ENCODE measurements at places on chromosomes 16 and 17.

DNA sequence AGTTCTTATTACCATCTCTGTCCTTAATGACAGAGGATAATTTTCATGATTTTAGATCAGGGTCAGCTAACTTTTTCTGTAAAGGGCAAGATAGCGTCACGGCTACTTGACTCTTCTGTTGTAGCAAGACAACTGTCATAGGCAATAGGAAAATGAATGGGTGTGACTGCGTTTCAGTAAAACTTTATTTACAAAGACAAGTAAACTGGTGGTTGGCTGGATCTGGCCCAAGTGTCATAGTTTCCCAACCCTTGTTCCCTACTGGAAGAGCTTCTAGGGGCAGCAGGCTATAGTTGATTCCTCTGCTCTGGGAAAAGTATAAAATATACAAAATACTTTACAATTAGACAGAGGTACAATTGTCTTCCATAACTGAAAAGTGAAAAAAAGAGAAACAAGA lies 50.6 kb upstream of the VPS4A start:
- DNase-seq, result no peak

GRCh38 chr17:3879186-3879585 lies 13.7 kb downstream of the CAMKK1 start:
- DNase-seq, result no peak

DNA sequence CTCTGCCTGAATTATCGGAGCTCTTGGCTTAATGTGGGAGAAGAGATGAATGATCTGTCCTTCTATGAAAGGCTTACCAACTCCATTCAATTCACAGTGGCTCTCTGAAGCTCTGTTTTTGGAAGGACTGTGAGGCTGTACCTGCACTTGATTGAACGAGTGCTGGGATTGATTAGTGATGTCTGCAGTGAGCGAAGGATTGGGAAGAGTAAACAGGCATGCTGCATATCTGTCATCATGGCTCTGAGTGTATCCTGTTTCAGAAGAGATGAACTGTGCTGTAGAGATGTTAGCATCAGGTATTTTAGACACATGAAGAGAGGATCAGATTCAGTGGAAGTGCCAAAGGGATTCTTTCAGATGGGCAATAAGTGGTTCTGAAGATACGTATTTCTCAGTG lies 564.0 kb downstream of the MAF start:
- DNase-seq, result no peak

DNA sequence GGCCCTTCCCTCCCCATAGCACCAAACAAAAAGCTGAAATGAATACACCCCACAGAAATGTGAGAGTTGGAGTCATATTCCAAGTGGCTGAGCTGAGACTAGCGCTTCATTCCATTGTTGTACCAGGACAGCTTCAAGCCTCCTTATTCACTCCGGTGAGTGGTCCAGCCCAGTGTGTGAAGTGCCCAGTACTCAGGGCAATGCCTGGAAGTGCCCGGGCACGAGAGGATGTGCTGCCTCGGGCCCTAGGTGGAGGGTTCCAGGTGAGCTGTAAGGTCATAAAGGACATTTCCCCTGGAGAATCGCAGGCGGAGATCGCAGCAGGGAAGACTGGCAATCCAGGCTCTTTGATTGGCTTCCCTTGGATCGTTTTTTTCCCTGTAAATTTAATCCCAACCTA lies 5.4 kb upstream of the CYLD start:
- DNase-seq, result peak; percentile 59

GRCh38 chr16:66045626-66046025 lies 320.9 kb upstream of the CDH5 start:
- no peak for DNase-seq

GRCh38 chr17:10328206-10328605 lies 44.6 kb downstream of the MYH13 start:
- DNase-seq, result no peak

GRCh38 chr16:80586476-80586875 lies 45.7 kb downstream of the DYNLRB2 start:
- DNase-seq, result no peak

GRCh38 chr16:72025404-72026114 lies 17.0 kb downstream of the DHODH start:
- DNase-seq, result no peak

- peak; percentile 53 for DNase-seq
These were observed 387 bp downstream of the MSI2 start for GRCh38 chr17:57256708-57257112.

DNA sequence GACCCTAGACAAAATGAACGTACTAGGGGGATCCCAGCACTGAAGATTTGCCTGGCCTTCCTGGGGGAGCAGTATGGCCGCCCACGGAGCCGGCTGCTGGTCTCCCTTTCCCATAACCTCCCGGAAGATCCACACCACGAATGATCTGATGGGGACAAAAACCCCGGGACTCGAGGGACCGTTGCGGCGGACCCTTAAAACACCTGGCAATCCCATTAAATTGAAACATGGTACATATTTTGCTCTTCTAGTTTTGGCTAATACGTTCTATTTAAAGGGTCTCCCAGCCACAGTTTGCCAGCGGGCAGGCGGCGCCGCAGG lies 45.2 kb upstream of the LCMT1 start:
- no peak for DNase-seq

GRCh38 chr16:12455287-12455798 lies 348.3 kb downstream of the CPPED1 start:
- DNase-seq, result peak; percentile 78

GRCh38 chr17:2749784-2750181 lies 331 bp upstream of the CCDC92B start:
- DNase-seq, result peak; percentile 80

GRCh38 chr16:17744921-17745572 lies 274.3 kb upstream of the XYLT1 start:
- DNase-seq, result no peak

DNA sequence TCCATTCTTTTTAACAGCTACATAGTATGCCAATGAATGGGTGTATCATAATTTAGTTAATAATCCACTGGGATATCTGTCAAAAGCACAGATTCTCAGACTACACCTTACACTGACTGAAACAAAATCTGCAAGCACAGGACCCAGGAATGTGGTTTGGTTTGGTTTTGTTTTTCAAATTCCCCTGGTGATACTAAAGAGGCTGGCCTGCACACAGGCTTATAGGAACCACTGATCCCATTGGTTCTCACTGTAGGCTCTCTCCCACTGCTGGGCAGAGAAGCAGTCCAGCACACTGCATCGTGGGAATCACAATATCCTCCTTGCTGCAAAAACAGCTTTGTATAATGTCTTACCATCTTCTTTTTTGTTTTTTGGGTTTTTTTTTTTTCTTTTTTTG lies 67.1 kb downstream of the TEX14 start:
- DNase-seq, result no peak

DNA sequence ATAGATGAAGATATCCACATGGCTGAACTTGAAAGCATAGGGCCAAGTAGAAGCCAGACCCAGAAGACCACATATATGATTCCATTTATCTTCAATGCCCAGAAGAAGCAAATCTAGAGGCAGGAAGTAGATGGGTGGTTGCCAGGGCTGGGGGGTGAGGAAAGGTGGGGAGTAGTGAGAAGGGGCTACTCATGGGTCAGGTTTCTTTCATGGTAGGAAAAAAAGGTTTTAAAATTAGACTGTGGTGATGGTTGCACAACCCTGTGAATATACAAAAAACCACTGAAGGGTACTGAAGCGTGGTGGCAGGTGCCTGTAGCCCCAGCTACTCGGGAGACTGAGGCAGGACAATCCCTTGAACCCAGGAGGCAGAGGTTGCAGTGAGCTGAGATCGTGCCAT lies 5.4 kb downstream of the CD2BP2 start:
- no peak for DNase-seq
